Endothelial cell of umbilical vein (primary cell): ENCODE measurements at places on chromosomes 2 and 18. TPM values are rescaled to one million over a fixed set of nuclear protein-coding genes. Genes with fewer than 3 reads are reported as not detected.

CIDEA gene
- total RNA-seq = 0.42 and 1.8 TPM in 2 replicates

TUBA3E gene
- total RNA-seq = not detected in 2 replicates

C2orf92 gene
- total RNA-seq = 4.2 and 7.9 TPM in 2 replicates

SMYD1 gene
- total RNA-seq = not detected in 2 replicates

KCNG2 gene
- total RNA-seq = not detected in 2 replicates

SRD5A2 gene
- total RNA-seq = not detected in 2 replicates

ERICH2 gene
- total RNA-seq = not detected in 2 replicates

MGAT4A gene
- total RNA-seq = 42.2 and 47.6 TPM in 2 replicates

EIF2AK3 gene
- 17.3 and 17.5 TPM in 2 replicates for total RNA-seq

REG1B gene
- total RNA-seq = not detected in 2 replicates
